ENCODE measurements at places on chromosomes 5 and 9. TPM values are rescaled to one million over a fixed set of nuclear protein-coding genes. Genes with fewer than 3 reads are reported as not detected.

DNA sequence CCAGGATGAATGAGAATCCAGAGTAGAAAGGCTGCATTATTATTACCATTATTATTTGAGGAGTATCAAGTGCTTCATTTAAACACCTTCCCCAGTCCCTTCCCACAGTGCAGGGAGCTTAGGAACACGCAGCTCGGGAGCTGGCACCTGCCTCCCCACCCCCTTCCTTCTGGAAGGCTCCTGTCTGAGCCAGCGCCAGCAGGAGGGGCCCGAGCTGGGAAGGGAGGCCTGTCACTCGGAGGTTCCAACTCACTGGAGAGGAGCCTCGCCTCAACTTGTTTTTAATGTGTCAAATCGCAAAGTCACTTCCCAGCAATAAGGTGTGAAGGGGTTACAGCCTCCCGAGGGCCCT lies 156.4 kb upstream of the IRX4 start:
- no peak for DNase-seq

- no peak for DNase-seq
Measured at GRCh38 chr9:109379513-109379912, 58.7 kb upstream of the EPB41L4B start.

- peak; percentile 66 for DNase-seq
Measured at GRCh38 chr5:136082390-136083193, 50.1 kb upstream of the SMAD5 start.

DNA sequence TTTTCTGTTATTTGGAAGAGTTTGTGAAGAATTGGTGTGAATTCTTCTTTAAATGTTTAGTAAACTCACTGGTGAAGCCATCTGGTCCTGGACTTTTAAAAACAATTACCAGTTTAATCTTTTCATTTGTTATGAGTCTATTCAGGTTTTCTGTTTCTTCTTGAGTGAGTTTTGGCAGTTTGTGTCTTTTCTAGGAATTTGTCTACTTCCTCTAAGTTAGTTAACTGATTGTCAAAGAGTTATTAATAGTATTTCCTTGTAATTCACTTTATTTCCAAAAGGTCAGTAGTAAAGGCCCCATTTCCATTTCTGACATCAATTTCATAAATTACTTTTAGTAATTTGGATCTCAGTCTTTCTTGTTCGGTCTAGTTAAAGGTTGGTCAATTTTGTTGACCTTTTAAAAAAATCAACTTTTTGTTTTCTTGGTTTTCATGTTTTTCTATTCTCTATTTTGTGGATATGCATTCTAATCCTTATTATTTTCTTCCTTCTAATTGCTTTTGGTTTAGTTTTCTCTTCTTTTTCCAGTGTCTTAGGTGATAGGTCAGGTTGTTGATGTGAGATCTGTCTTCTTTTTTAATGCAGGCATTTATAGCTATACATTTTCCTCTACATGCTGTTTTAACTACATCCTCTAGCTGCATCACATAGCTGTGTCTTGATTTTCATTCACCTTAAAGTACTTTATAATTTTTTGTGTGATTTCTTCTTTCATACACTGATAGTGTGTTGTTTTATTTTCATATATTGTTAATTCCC lies 7.3 kb upstream of the SMIM3 start:
- no peak for DNase-seq

DNA sequence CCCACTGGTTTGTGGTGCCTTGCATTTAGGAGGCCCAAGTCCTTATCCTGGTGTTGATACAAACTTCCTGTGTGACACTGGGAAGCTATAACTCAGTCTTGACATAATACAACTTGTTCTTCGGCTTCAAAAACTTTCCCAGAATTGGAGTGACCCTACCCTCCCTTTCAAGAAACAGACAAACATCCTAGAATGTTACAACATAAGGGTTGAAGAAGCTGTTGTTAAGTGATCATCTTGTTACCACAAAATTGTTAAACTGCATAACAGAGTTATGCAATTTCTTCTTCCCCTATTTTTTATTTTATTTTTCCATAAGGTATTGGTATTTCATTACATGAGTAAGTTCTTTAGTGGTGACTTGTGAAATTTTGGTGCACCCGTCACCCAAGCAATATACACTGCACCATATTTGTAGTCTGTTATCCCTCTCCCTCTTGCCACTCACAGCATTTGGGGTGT lies 21.3 kb downstream of the TLR4 start:
- no peak for DNase-seq

DNA sequence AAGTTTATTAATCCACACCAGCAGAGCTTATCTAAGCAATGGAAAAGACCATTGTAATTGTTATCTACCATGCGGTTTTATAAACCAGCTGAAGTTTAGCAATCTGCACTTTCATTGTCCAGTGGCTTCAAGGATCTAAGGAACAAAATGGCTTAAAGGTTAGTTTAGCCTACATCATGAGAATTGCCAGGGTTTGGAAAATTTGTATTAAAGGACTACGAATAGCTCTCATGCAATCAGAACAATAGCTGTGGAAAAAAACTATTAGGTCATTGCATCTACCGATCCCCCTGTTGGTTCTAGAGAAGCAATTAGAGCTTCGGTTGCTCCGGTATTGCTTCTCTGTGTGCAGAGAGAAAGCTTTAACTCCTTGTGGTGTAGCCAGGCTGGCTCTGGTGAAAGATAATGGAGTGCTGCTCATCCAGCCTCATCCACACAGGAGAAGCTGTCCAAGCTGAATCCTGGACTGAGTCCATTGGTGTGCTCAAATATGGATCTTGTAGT lies 86.3 kb upstream of the SLC12A2 start:
- DNase-seq: no peak

DNA sequence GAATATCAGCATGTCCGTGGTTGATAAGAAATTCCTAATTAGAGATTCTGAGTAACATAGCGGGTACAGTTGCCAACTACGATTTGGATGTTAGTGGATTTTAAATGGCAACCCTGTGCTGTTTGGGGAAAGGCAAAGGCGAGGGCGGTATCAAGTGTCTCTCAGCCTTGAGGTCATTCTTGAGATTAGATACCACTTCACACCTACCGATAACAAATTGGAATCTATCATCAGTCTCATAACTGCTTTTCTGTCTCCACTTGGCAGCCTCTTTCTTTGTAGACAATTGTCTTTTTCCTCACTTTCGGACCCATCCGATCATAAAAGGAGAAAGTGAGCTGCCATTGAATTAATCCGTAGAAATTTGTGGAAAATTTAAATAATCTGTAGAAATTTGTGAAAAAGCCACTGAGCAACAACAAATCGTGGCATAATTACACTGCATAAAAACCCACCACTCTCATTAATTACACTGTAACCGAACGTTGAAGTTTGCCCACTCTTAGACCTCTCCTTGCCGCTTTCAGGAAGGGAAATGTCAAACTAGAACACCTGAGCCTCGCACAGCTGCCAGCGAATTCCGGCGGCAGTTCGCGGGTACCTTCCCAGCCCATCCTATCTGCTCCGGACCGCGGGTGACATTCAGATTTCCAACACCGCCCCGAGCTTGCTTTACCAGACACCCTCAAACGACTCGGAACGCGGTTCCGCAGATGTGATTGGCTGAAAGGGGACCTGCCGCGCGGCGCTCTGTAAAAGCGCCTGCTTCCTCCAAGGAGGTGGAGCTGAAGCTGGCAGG lies 849 bp upstream of the RGMB start:
- no peak for DNase-seq

GRCh38 chr5:142977363-142978051 lies 207.3 kb downstream of the ARHGAP26 start:
- no peak for DNase-seq

- DNase-seq: no peak
Measured at GRCh38 chr9:134960701-134961181, 43.0 kb upstream of the FCN1 start.

DNA sequence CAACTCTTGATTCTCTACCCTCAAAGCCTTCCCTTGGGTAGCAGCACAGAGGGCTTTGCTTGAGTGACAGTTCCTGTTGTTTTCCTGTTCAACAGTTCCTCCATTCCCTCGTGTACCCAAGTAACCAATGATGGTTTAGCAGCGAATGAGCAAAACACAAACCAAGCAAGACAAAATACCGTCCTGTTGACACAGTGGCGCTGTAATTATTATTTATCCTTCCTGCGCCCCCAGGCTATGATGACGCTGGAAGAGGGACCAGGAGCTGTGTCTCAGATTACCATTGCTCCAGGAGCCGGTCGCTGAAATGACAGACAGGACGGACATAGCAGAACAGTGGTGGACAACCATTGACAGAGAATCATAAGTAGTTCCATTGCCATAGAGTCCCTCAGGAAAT lies 154.8 kb downstream of the GADD45G start:
- no peak for DNase-seq

DNA sequence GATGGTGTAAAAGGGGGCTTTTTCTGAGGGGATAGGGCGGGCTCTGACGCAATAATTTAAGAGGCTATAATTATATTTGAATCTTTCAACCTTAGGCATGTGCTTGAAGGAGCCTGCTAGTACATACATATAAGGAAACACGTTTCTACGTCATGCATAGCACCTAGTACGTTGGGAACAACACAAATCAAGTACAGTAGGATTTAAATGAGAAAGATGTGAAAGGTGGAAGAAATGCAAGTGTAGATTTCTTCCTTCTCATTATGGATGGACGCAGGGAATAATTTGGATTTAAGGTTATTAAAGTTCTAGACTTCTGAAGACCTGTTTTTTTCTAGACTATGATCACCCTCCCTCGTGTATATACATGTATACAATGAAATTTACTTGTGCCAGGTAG lies 927 bp upstream of the CDO1 start:
- DNase-seq: no peak

DNA sequence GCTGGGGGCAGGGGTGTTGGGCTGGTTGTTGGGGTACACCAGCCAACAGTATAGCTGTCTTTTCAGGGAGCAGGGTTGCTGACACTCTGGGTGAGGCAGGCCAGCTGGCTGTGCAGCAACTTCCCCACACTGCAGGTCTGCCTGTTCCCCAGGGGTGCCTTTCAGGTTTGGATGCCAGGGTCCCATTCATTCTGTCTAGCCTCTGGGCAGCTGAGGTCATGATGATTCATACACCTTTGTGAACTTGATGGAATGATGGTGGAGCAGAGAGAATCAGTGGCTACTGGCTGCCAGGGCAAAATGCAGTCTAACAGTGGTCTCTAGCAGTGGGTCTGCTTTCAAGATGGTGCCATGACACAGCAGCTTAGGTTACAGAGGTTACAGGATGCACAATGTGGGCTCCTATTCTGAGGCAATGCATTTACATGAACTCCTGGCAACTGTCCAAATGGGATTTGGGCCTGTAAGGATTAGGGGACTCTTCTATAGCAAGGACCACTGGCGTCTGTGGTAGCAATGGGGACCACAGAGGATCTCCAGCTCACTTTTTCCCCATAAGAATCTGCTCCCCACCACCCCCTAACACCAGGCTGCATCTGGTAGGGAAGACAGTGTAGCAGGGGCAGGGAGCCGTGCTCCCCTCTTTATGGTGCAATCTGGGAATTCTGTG lies 103.7 kb downstream of the FEM1C start:
- no peak for DNase-seq

- DNase-seq: no peak
Measured at GRCh38 chr9:93040409-93040808, 18.1 kb upstream of the SUSD3 start.

- DNase-seq: no peak
Measured at GRCh38 chr9:99237356-99237755, 15.3 kb downstream of the SEC61B start.

GRCh38 chr9:82645600-82645999 lies 417.3 kb downstream of the RASEF start:
- DNase-seq: no peak

DNA sequence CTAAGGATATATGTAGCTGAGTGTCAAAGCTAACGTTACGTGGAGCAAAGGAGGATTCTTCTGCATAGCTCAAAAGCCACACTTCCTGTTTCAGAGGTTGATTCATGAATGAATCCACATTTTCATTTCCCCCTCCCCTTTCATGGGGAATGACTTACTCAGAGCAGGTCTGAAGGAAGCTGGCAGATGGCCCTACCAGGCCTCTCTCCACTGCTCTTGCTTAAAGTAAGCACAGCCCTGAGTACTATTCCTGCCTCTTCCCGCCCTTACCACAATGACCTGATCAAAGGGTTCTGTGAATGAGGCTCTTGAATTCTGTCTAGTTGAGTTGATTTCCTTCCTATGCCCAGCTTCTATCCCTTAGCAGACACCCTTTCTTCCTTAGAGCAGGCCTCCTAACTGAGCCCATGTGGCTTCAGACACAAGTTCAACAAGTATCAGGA lies 6.3 kb downstream of the IGIP start:
- peak; percentile 20 for DNase-seq

DNA sequence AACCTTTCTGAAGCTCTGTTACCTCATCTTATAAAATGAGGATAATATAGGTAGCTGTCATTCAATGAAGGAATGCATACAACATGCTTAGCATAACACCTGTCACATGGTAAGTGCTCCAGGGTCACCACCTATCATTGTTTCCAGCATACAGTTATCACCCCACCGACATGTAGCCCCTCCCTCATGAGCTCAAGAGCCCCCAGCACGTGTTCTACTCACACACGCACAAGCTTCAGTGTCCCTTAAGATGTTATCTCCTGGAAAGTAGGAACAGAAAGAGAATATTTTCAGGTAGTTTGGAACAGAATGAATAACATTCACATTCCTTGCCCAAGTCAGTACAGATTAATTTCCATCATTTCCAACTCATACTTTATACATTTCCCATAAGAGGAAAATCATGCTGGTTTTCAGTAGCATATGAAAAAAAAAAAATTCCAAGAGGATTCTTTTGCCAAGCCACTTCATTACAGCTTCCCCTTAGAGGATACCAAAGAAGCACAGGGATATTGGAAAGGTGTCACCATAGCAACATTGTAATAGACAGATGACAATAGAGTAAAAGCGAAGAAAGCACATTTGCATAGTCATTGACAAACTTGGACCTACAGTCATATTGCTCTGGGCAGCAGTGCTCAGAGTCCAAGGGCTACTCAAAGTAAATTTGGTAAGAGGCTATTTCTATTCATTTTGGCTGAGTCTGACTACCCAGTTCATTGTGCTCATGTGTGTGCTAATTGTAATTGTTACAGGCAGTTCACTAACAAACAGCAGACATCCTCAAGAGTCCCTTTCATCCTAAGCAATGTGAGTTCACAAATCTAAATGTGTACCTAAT lies 1.5 kb upstream of the MOB3B start:
- no peak for DNase-seq

DNA sequence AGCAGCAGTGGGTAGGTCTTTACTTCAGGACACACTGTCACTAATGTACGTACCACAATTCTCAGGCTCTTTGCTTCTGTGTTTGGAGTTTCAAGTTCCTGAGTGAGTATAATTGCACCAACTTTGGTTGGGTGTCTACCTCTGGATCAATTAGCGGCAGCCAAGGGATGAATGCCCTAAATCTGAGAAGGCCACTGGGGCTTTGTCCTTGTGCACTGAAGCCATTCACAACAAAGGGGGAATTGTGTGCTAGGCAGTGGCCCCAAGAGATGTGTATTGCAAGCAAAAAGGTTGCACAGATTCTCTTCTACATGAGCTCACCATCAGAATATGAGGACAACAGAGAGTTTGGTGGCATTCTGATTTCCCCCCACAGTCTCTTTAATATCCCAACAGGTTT lies 3.9 kb upstream of the PHF24 start:
- no peak for DNase-seq

GRCh38 chr5:39558541-39558940 lies 133.8 kb upstream of the DAB2 start:
- no peak for DNase-seq

GRCh38 chr5:63573380-63573779 lies 388.9 kb downstream of the HTR1A start:
- no peak for DNase-seq

Gene CARD19
- total RNA-seq: 20.1 TPM

Gene TEX48
- not detected for total RNA-seq

Gene CDKN2B-AS1
- total RNA-seq: 10.8 TPM

Gene BHMT2
- total RNA-seq: not detected

Gene SIL1
- 51.2 TPM for total RNA-seq

Gene LRRTM2
- 0.13 TPM for total RNA-seq

Gene NTRK2
- total RNA-seq: 63.4 TPM

Gene PCDHGC3
- total RNA-seq: 82.9 TPM

Gene SUSD3
- total RNA-seq: 3.1 TPM
